ENCODE measurements at places on chromosomes 5 and 9.

DNA sequence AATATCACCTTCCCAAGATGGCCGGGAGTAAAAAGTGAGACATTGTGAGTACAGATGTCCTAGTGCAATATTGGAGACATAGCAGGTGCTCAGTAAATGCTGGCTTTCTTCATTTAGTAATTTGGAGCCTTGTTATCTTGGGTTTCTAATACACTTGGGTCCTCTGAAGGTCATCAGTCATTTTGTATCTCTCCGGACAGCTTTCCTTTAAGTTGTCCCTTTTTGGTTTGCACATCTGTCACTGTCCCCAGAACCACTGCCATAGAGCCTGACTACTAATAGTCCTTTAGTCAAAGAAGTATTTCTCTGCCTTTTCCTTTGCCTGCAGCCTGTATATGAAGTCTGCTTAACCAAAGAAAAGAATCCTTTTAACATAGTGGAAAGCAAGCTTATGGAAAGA is 7.8 kb upstream of the ANGPTL2 start:
- no peak for DNase-seq

GRCh38 chr9:97510797-97511654 is 9.6 kb downstream of the TMOD1 start:
- no peak for DNase-seq

DNA sequence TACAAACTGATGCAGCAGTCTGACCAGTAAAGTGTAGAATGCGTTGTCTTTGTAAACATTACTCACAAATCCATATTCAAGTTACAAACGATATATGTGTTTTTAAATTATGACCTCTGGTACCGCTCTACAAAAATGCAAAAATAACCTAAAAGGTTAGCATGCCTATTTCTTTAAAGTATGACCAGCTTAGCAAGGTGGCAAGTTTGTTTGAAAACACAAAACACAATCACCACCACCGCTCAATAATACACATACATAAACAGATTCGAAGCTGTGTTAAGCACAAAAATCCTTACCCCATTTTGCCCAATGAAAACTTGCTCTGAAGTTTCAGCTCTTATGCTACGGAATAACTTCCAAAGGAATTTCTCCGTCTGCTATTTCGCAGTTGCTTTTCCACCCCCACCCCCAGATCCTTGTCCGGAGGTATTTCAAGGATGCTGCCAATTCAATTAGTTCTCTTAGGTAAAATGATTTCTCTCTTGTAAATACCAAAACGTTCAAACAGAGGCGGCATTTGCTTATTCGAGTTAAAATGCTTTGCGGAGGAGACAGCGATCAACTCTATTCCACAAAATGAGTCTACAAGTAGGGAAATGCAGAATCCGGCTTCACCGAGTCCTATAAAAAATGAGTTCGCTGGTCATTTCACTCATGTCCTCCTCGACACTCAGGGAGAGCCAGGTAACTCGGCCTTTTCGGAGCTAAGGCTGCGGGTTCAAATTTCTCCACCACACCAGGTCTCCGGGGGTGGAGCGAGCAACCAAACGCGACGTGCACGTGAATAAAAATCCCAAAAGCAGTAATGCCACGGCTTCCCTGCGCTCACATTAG is 1.2 kb downstream of the HOMER1 start:
- no peak for DNase-seq

DNA sequence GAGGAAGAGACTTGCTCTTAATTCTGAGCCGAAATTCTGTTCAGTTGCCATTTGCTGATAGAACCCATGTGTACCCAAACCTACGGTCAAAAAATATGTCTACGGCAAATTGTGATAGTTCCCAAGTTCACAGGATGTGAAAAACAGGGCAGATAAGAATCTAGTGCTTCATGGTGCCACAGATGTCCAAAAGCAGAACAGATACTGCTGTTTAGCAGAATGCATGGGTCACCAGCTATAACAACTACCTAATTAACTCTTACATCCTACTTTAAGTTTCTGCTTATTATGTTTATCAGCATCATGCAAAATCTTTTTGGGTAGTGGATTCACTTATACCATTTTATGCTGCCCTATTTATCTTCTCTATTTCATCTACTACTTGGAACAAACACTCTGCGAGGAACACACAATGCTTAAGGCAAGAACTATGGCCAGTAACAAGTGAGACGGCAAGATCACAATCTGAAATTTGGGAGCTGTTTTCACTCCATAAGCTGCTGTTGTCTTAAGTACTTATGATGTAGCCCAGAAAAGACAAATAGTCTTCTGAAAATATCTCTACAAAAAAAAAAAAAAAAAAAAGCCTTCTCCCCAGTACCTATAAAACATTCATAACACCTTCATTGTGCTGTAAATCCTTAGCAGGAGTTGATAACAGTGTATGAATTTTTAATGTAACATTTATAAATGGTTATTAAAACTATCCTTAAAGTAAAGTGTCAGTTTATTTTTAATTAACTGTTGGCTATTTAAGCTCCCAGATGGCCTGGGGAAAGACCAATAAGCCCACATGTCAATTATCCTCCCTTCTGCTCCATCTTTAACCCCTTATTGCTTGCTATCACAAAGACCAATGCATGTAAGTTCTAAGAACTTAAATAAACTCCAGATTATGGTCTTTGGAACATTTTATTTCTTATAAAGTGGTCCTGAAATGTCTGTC is 232.3 kb downstream of the TLR4 start:
- no peak for DNase-seq

DNA sequence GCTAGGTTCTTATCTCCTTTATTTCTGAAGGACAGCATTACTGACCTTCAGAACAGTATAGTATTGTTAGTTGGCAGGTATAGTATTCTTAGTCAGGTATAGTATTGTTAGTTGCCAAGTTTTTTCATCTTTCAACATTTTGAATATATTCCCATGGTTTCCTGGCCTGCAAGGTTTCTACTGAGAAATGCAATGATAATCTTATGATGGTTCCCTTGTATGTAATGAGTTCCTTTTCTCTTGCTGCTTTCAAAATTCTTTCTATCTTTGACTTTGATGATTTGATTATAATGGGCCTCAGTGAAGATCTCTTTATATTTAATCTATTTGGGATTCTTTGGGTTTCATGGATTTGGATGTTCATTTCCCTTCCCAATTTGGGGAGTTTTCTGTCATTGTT is 12.4 kb upstream of the HSDL2 start:
- no peak for DNase-seq

- DNase-seq = no peak
Observed at GRCh38 chr5:31855134-31856040, 216.5 kb downstream of the PDZD2 start.

GRCh38 chr9:1319436-1319835 is 269.3 kb downstream of the DMRT2 start:
- no peak for DNase-seq

GRCh38 chr9:133854765-133855164 is 116.6 kb upstream of the SARDH start:
- DNase-seq = no peak

GRCh38 chr5:14777932-14778791 is 93.4 kb downstream of the ANKH start:
- no peak for DNase-seq

DNA sequence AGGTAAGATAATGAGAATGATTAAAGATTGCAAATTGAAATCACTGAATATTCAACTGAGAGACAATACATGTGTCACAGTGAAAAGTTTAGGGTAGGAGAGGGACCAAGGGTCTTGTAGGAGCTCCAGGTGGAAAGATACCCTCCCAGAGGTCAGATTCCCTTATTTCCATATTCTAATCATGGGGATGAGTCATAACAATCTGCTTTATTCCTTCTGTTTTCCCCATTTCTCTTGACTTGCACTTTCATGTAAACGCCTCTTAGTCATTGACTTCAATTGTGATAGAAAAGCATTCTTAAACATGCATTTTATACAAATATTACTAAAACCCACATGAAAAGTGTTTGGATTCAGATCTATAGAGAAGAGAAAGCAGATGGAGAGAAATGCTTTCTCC is 81.3 kb upstream of the CTSL start:
- no peak for DNase-seq

Measured in SIG-M5 (cell line).